ENCODE measurements at places on chromosomes 6 and 20.

- no peak for DNase-seq
Measured at GRCh38 chr20:54335299-54335698, 127.4 kb downstream of the PFDN4 start.

GRCh38 chr20:44541992-44542391 lies 20.1 kb upstream of the SERINC3 start:
- no peak for DNase-seq

GRCh38 chr20:45576995-45577394 lies 2.1 kb downstream of the WFDC8 start:
- no peak for DNase-seq

DNA sequence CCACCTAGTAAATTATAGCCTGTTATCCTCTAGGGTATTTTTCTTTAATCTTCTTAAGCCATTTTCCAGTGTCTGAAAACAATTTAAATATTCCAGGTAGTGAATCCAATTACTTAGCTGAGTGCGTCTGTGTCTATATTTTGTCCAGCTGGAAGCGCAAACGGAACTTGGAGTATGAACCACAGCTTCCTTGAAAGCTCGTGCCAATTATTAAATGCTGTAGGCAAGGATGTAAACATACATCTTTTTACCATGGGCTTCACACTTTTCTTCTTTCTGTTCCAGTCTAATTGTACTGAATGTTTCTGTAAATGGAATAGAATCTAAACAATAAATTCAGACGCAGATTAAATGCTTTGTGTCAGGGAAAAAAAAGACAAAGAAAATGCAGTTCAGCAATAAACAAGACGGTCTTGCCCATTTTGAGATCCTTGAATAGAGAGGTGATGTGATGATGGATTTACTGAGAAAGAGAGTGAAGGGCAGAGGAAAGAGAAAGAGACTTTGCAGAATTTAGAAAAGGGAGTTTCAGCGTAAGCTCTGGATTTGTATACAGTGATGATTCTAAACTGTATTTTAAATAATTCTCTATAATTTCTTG lies 1.9 kb downstream of the PLCB1 start:
- DNase-seq: no peak

GRCh38 chr20:31915491-31916280 lies 36.2 kb downstream of the PDRG1 start:
- no peak for DNase-seq

GRCh38 chr6:147078602-147079001 lies 125.6 kb upstream of the STXBP5 start:
- no peak for DNase-seq

GRCh38 chr6:25042984-25043725 lies 107.4 kb upstream of the RIPOR2 start:
- DNase-seq: no peak

GRCh38 chr6:68196645-68197044 lies 438.4 kb upstream of the ADGRB3 start:
- no peak for DNase-seq

- DNase-seq: peak; percentile 79
Measured at GRCh38 chr6:169454204-169454871, 200.7 kb upstream of the THBS2 start.

Measured in NCI-H226 (cell line).